Progenitor cell of endocrine pancreas (in vitro differentiated cells): ENCODE measurements at places on chromosomes 3 and 15. TPM values are rescaled to one million over a fixed set of nuclear protein-coding genes. Genes with fewer than 3 reads are reported as not detected.
A peak's percentile ranks its signal among the peaks of the same experiment; 100 is the strongest.

- H3K4me1 ChIP-seq: peaks cover 16% of the 10 kb centered on the region
- no peaks in the 10 kb centered on the region for H3K27me3 ChIP-seq
- H3K36me3 ChIP-seq: peaks cover 6% of the 10 kb centered on the region
- no peak for DNase-seq
- H3K4me3 ChIP-seq: no peak overlapping the region
- H3K27ac ChIP-seq: no peak overlapping the region
Observed at GRCh38 chr3:9765865-9766264, 3.9 kb downstream of the CAMK1 start.

Gene RASGRP1
- 1.5 and 1.7 TPM in 2 replicates for total RNA-seq

- no peaks in the 10 kb centered on the region for H3K27me3 ChIP-seq
- H3K4me1 ChIP-seq: peaks cover 17% of the 10 kb centered on the region
- H3K4me3 ChIP-seq: no peak overlapping the region
- H3K27ac ChIP-seq: no peak overlapping the region
Observed at GRCh38 chr15:59885832-59886231, 118.3 kb upstream of the FOXB1 start.

- H3K4me3 ChIP-seq: peak overlapping the region; percentile 95
- H3K27ac ChIP-seq: peak overlapping the region; percentile 76
- peaks cover 10% of the 10 kb centered on the region for H3K27me3 ChIP-seq
- H3K36me3 ChIP-seq: no peaks in the 10 kb centered on the region
Observed at GRCh38 chr15:82679626-82680199, 30.0 kb downstream of the AP3B2 start.

Gene ZIC4
- not detected in 2 replicates for total RNA-seq
